ENCODE measurements at places on chromosomes 7 and 10. TPM values are rescaled to one million over a fixed set of nuclear protein-coding genes. Genes with fewer than 3 reads are reported as not detected.

ZNF804B gene
- total RNA-seq: not detected

GRM3 gene
- total RNA-seq: not detected

CALML5 gene
- total RNA-seq: not detected

IGF2BP3 gene
- total RNA-seq: 128 TPM

CAV1 gene
- total RNA-seq: 1,540 TPM

EEPD1 gene
- 0.65 TPM for total RNA-seq

FBXO24 gene
- total RNA-seq: 0.19 TPM

All from vein endothelial cell (primary cell).